Thoracic aorta endothelial cell (primary cell): ENCODE measurements at places on chromosomes 7 and 10. TPM values are rescaled to one million over a fixed set of nuclear protein-coding genes. Genes with fewer than 3 reads are reported as not detected.

Gene DGKB
- total RNA-seq: not detected in 2 replicates

Gene ACSL5
- 10.6 and 35.9 TPM in 2 replicates for total RNA-seq

Gene MEST
- 7.2 and 9.2 TPM in 2 replicates for total RNA-seq

Gene SLC25A28
- 9.0 and 13.1 TPM in 2 replicates for total RNA-seq

Gene MRM2
- total RNA-seq: 16.9 and 17.7 TPM in 2 replicates

Gene SNCG
- total RNA-seq: 21.4 and 36.2 TPM in 2 replicates
